Fibroblast of skin of right quadriceps (primary cell): ENCODE measurements at places on chromosomes 5 and 9.

GRCh38 chr5:107023732-107024131, 647.0 kb downstream of the EFNA5 start:
- DNase-seq: no peak

GRCh38 chr5:132785365-132785764, 8.3 kb upstream of the SEPTIN8 start:
- peak; percentile 14 for DNase-seq

GRCh38 chr9:94110821-94111252, 26.6 kb downstream of the PTPDC1 start:
- peak; percentile 29 for DNase-seq

- no peak for DNase-seq
Observed at GRCh38 chr5:55305345-55305744, 2.1 kb downstream of the DHX29 start.

GRCh38 chr5:144328980-144329379, 158.3 kb downstream of the KCTD16 start:
- DNase-seq: no peak

DNA sequence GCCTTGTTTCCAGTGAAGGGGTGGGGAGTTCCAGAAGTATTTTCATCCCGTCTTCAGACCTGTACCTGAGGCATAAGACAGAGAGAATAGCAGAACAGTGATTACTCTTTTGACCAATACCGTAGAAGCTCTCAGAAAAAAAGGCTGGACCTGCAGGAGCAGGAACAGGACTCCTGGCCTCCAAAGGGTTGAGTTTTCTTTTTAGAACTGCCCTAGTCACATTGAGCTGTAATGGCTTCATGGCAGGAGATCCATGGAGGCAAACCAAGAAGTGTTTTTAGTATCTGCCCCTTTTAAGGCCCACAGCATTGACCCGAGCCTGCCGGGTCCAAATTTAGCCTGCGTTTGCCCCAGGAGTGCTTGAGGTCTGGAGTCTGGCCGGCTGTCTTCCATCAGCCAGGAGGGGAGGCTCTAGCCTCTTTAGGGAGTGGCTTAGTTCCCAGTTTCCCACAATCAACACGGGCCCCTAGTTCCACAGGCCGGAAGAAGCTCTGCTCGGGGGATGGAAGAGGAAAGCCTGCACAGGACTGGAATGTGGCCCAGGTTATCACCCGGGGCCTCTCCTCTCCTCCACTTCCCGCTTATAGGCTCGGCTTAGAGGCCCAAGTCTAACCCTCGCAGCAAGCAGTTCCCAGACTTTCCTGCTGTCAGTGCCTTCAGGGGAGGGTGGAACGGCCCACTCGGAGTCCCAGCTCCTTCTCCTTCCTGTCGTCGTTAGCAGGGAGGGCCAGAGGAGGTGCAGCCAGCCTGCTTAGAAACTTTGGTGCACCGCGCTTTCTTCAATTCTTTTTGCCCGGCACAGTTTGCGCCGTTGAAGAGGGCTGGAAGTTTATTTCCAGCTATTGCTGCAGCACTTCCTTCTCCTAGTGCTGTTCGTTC, 80.7 kb downstream of the C9orf152 start:
- peak; percentile 77 for DNase-seq

- no peak for DNase-seq
Observed at GRCh38 chr9:581673-582497, 259.6 kb upstream of the DMRT1 start.

GRCh38 chr5:69000216-69000919, 93.4 kb upstream of the SLC30A5 start:
- no peak for DNase-seq

DNA sequence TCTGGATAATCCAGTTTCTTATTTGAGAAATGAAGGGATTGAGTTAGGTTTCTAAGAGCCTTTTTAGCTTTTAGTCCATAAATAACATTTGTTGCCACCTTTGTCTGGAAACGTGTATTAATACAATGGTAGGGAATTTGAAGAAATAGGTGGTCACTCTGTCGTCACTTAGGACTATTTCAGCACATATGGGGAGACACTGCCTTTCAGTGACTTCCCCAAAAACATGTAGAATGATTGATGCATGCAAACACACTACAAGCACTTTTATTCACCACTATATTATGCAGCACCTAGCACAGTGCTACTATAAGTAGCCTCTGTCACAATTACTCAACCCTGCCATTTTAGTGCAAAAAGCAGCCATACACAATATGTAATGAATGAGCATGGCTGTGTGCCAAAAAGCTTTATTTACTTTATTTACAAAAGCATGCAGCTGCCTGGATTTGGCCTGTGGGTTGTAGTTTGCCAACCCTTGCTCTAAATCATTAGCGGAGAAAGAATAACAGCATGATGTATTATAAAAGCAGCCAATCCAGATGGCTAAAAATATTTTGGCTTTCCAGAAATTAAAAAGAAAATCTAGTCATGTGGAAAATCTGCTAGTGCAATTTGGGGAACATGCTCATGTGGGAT, 154.2 kb upstream of the HMHB1 start:
- peak; percentile 66 for DNase-seq

DNA sequence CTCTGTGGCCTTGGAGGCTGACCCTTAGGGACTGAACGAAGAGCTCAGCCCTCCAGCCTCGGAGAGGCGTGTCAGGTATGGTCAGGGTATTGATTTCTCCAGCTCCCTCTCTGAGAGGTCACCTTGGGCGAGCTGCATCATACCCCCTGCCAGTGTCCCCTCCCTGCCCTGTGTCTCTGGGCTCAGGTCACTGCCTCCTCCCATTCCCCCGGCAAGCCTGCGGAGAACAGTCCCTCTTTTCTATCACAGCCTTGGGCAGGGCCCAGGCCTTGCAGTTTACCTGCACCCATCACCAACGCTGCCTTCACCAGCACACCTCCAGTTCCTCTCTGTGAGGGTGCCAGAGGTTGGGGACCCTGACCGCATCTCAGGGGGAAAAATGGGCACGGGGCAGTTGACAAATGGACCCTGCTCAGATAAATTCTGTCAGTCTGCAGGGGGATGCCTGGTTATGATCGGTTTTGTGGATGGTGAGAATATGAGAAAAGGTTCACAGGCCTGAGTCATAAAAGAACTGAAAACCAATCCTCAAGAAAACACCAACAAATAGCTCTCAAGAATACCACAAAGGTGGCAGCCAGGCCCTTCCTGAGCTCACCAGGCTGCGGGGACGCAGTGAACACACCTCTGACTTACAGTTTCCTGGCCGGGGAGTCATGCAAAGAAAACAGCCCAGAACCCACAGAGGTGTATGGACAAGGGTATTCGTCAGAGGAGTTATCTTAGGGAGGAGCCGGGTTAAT, 24.7 kb upstream of the RXRA start:
- no peak for DNase-seq

DNA sequence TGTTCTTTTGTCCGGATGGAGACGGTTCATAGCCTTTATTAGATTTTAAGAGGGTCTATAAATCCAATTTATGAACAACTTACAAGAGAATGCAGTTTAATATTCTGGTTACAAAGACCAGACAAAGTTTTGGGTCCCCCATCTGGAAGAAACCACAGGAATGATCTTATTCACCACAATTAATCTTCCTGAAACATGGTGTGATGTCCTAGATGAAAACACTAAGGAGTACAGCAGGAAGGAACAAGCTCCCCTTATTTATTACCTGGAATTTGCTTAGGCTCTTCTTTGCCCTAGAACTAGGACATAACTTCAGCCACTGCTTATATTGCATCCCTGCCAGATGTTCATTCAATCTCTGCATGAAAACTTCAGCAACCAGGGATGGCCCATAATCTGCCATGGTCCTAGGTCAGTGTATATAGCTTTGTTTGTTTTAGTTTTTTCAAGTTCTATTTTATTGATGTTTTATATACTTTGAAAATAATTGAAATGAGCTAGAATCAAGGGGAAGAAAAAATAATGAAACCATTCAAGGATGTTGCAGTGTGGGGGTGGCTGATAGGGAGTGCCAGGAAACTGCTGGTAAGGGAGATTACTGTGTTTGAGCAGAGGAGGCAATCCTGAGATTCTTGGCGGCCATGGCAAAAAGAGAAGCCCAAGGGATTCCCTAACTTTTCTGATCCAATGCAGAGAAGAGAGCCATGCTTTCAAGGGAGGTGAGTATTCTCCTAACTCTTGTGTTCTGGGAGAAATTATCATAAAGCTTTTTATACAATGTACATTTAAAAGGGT, 16.8 kb downstream of the TXNDC8 start:
- DNase-seq: peak; percentile 72

- DNase-seq: no peak
Observed at GRCh38 chr9:6086006-6086655, 70.7 kb upstream of the RANBP6 start.

- DNase-seq: no peak
Observed at GRCh38 chr5:39469176-39469575, 44.4 kb upstream of the DAB2 start.

GRCh38 chr5:107216587-107216986, 454.1 kb downstream of the EFNA5 start:
- DNase-seq: no peak

DNA sequence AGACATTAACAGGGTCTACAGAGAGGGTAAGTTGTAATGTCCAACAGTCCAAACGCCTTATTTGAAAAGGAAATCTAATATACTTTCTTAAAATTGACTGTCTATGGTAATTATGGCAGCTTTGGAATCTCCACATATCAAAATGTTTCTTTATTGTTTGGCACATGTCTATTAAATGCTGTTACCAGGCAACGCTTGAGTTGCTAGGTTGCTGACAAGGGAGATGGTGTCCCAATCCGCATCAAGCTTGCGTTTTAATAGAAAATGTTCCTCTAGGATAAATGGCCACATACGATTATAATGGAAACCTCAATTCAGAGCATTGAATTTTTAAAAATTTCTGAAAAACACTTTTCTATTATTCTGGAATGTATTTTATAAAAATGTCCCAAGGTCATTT, 9.2 kb downstream of the ANXA1 start:
- DNase-seq: no peak

GRCh38 chr9:132538071-132538470, 44.3 kb upstream of the BARHL1 start:
- no peak for DNase-seq

- DNase-seq: no peak
Observed at GRCh38 chr5:135740475-135740874, 94.0 kb upstream of the SLC25A48 start.

- DNase-seq: no peak
Observed at GRCh38 chr5:144169904-144170275, 569 bp downstream of the YIPF5 start.

DNA sequence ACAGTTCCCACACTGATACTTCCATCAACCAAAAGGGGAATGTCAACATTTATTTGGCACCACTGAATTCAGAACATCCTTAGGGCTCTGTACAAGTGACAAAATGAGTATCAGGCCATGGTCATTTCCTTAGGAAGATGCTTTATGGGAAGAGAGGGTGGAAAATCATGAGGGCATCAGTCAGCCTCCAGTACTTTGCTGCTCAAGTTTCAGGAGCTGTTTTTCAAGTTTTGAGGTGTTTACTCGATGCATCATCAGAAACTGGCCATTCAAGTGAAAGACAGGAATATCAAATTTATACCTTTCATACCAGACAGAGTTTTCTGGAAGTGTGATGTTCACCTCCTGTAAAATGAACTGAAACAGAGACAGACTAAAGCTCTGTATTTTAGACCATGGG, 21.2 kb upstream of the MARCHF3 start:
- no peak for DNase-seq

DNA sequence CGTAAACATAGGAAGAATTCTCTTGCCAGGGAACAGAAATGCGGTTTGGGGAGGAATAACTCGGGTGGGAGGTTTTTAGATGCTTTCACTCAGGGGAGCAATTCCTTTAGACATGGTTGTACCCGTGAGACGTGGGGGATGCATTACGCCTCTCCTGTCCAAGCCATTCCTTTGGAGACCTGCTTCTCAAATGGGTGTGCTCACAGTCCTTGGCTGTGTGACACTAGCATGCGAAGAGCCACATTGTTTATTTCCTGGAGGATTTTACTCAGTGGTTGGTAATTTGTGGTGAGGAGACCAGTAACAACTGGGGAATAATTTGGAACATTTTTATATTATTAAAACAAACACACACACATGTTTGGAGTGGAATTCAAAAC, 18.5 kb downstream of the COL15A1 start:
- DNase-seq: peak; percentile 83

GRCh38 chr5:90337449-90338052, 72.0 kb downstream of the CETN3 start:
- DNase-seq: no peak

DNA sequence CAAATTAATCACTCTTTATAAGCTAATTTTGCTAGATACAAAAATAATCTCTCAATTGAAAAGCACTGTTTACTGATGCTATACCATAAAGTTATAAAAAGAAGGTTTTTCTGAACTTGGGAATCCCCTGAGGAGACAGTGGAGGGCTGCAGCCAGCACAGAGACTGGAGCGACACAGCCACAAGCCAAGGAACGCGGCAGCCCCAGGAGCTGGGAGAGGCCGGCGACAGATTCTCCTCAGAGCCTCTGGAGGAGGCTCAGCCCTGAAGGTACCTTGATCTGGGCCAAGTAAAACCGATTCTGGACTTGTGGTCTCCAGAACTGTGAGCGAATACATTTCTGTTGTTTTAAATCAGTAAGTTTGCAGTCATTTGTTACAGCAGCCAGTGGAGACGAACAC, 3.7 kb downstream of the GFPT2 start:
- no peak for DNase-seq

DNA sequence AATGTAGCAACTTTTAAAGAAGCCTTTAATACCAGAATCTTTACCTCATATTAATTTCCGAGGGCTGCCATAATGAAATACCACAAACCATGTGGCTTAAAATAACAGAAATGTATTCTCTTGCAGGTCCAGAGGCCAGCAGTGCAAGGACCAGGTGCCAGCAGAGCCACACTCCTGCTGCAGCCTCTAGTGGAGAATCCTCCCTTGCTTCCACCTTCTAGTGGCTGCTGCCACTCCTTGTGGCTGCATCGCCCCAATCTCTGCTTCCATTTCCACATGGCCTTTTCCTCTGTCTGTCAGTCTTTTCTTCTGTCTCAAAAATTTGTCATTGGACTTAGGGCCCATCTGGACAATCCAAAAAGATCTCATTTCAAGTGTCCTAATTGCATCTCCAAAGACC, 401.5 kb downstream of the EFNA5 start:
- DNase-seq: no peak

DNA sequence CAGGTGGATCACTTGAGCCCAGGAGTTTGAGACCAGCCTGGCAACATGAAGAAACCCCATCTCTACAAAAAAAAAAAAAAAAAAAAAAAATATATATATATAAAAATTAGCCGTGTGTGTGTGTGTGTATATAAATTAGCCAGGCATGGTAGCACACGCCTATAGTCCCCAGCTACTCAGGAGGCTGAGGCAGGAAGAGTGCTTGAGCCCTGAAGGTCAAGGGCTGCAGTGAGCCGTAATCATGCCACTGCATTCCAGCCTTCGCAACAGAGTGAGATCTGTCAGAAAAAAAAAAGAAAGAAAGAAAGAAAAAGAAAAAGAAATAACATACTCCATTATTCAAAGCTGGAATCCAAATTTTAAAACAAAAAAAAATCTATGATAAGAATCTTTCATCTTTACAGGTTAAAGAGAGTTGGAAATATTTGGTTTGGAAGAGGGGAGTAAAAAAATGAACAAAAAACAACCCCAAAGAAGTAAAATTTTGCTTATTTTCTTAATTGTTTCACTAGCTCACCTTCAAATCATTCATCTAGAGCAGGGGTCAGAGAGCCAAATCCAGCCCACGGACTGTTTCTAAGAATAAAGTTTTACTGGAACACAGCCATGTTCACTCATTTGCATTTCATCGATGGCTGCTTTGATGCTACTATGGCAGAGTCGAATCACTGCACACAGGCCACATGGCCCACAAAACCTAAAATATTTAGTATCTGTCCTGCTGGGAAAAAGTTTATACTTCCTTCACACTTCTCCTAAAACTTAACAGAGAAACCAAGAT, 109.9 kb downstream of the DROSHA start:
- no peak for DNase-seq
